ENCODE measurements at places on chromosomes 16 and 17.

GRCh38 chr17:6078458-6078871 lies 8.3 kb downstream of the WSCD1 start:
- H3K36me3 ChIP-seq = no peaks in the 10 kb centered on the region
- no peak overlapping the region for H3K27ac ChIP-seq
- DNase-seq = no peak

GRCh38 chr17:55480631-55481315 lies 30.5 kb downstream of the SMIM36 start:
- H3K36me3 ChIP-seq = no peaks in the 10 kb centered on the region
- H3K4me1 ChIP-seq = no peaks in the 10 kb centered on the region
- no peak overlapping the region for H3K27ac ChIP-seq
- no peaks in the 10 kb centered on the region for H3K27me3 ChIP-seq
- DNase-seq = no peak

DNA sequence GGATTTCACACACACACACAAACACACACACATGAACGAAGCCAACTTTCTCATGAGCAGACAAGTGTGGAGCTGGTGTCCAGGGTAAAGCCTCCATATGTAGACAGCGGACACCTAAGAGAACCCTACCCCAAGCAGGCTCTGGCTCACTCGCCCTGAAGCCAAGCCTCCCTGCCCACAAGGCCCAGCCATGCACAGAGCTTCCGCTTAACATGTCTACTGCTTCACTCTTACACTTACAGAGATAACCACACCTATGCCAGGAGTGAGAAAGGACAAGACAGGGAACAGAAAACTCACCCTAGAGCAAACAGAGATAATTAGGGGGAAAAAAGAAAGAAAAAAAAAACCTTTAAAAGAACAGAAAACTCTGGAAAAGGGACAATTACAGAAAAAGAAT lies 67.5 kb downstream of the CYTH1 start:
- no peak for DNase-seq
- H3K27ac ChIP-seq = no peak overlapping the region
- no peak overlapping the region for H3K4me3 ChIP-seq

DNA sequence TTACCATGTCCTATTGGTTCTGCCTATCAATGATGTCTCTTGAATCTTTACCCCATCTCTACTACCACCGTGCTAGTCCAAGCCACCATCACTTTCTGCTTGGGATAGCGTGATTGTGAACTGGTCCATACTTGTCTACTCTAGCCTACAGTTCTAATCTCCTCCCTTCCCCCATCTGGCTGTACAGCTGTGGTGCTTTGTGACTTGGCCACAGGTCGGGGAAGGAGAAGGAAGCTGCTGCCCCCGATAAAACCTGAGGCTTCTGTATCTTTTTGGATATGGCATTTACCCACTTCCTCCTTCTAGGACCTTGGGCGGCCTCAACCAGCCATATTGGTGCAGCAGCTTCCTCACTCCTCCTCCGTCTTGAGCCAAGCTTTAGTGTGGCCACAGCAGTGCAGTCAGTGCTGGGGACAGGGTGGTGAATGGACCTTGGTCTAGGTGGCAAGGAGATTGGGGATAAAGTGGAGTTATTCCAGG lies 314 bp upstream of the ITGA2B start:
- DNase-seq = no peak
- no peak overlapping the region for H3K4me3 ChIP-seq
- no peak overlapping the region for H3K27ac ChIP-seq

- H3K27ac ChIP-seq = peak overlapping the region; percentile 65
- peaks cover 4% of the 10 kb centered on the region for H3K4me1 ChIP-seq
- H3K27me3 ChIP-seq = no peaks in the 10 kb centered on the region
- H3K4me3 ChIP-seq = no peak overlapping the region
- DNase-seq = no peak
- no peaks in the 10 kb centered on the region for H3K36me3 ChIP-seq
These were observed 19.9 kb upstream of the ZNF750 start for GRCh38 chr17:82859431-82860403.

DNA sequence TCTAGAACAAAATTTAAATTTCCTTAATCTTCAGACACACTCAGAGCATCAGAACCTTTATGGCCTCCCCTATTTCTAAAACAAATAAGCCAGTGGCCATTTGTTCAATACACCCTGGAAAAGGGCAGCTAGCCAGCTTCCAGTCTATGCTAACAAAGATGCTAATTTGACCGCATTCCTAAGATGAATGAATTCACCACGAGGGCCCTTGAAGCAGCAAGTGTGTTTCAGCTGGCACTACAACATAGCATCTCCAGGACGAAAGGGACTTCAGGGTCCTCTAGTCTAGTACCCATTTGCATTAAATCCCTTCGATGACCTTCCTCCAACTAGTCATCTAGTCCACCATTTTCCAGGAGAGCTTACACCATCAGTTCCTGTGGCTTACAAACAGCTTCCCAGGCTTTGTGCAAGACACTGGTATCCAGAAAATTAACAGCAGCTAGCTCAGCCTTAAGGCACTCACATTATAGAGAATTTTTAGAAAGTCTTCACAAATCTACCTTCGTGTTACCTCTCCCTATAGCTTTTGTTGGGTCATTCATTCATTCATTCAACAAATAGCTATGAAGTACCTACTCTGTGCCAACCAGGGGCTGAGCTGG lies 10.9 kb downstream of the KRT37 start:
- DNase-seq = no peak
- no peak overlapping the region for H3K27ac ChIP-seq

DNA sequence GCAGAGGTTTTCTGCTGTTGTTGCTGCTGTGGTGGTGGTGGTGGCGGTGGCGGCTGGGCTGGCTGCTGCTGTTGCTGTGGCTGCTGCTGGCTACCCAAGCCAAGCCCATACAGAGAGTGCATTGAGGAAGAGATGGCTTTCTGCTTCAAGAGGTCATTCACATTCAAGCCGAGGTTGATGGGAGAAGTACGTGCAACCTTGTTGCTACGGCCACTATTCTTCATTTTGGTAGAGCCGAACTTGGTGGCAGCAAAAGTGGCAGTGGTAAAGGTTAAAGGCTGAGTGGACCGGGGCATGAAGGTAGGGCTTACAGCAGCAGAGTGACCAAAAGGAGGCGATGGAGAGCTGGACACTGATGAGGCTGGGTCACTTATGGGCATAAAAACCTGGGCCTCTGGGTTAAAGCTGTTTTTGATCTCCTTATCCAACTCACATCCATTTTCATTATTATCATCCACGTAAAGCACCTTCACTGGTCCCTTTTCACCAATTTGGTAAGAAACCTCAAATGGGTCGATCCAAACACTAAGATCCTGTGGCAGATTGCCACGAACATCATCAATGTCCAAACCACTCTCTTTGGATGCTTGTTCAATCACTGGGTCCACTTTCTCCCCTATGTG lies 2.8 kb downstream of the TOB1 start:
- H3K27me3 ChIP-seq = no peaks in the 10 kb centered on the region
- H3K4me3 ChIP-seq = peak overlapping the region; percentile 77

DNA sequence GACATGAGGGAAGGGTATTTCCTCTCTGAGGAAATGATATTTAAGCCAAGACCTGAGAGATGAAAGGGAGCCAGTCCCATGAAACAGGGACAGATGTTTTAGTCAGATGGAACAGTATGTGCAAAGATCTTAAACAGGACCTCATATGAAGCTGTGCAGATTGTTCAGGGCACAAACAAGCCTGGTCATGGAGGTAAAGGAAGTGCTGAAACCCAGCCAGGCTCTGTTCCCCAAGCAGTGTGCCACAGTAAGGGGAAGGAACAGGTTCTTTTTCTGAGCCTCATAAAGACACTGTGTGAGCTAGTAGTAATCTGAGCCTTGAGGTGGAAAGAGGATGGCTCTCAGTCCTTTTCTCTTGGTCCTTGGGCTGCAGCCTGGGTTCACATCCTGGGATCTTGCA lies 159.9 kb downstream of the ANKFN1 start:
- no peak overlapping the region for H3K4me3 ChIP-seq
- no peaks in the 10 kb centered on the region for H3K27me3 ChIP-seq
- no peak for DNase-seq
- no peaks in the 10 kb centered on the region for H3K36me3 ChIP-seq
- H3K27ac ChIP-seq = no peak overlapping the region
- no peaks in the 10 kb centered on the region for H3K4me1 ChIP-seq

DNA sequence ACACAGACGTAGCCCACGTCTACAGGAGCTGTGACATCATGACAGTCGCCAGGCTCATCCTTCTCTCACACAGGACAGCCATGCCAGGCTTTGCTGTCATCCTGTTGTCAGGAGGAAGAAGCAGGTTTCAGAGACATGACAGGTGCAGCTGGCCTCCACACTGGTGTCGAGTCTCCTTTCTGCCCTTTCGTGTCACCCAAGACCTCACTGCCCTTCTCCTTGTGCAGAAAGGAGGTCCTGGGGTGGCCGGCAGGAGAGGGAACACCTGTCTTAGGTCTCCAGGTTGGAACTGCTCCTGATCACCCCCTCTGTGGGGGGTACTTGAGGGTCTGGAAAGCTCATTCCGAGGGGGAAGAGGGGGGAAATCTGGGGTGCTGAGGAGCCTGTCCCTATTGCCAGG lies 41.6 kb upstream of the IRF8 start:
- no peaks in the 10 kb centered on the region for H3K36me3 ChIP-seq
- no peak for DNase-seq

Measured in liver (tissue), 10 donors.